Activated T-cell treated with anti-CD3 and anti-CD28 coated beads for 48 hours (primary cell): ENCODE measurements at places on chromosomes 7 and 10.

DNA sequence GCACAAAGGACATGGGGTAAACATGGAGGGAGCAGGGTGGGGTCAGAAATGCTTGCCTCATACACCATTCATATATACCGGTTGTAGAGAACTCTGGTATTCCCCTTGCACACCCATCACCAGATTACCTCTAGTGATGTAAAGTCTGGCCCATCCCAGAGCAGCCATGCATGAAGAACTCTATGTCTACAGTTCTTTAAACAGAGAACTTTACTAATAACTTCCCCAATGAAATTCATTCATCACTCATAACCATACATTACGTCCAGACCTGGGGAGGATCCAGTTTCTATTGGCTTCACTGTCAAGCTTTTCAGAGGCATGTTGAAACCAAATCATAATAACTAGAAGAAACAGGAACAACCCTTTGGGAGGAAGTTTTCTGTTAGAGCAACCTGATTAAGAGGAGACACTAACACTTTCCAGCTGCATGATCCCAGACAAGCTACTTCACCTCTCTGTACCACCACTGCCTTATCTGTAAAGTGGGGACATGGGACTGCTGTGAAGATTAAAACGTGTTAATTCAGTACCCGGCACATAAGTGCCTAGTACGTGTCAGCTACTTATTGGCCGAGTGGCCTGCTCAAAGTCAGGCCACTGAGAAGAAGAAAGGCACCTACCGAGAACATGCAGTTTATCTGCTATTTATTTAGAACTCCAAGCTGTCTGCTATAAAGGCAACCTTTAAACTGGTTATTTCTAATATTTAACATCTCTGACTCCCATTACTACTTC lies 59.7 kb downstream of the IGF2BP3 start:
- DNase-seq, result no peak

DNA sequence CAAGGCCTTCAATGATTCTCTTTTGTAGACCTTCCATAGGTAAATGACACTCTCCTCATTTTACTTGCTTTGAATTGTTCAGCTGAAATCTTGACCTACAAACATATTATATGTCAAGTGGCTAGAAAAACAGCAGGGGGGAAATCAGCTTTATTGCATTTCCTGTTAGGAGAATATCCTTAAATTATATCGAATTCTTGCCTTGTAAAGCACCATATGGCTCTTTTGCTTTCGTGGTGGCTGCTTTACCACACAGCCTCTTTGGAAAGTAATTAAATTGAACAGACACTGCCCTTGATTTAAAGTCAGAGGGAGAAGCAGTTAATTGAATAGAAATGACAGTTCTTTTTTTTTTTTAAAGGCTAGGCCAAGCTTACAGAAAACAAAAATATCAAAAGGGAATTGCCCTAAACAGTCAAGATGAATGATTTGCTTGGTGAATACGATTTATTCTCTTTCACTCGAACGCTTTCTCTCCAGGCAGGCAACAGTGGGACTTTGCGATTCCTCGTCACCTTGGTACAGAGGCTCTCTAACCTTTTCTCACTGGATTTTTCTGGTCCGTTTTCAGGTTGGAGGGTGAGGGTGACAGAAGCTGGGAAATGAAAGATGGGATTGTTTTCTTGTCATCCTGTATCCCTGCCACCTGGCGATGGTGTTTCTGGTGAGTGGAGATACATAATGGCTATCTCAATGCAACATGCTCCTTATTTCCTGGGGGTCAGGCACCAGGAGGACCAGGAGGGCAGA lies 126.0 kb downstream of the GATA3 start:
- no peak for DNase-seq

GRCh38 chr10:6211671-6212635 lies 9.2 kb downstream of the PFKFB3 start:
- no peak for DNase-seq

- no peak for DNase-seq
These were observed 89.6 kb downstream of the COBL start for GRCh38 chr7:51226916-51227535.

DNA sequence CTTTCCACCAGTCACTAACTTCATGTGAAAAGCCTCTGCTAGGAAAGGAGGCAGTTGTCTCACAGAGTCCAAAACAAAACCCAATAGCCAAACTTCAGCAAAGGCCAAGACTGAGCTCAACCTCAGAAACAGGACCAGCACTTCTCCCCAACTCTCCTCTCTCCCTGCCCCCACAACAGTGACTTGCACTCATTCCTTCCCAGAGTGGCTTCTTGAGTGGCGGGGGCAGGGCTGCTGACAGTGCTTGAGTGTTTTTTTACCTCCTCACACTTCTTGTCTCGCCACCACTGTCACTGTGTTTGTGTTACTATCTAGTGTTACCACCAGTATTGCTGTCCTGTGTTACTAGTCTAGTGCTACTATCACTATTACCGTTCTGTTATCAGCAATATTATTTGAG lies 206.8 kb downstream of the KLF6 start:
- DNase-seq, result no peak

DNA sequence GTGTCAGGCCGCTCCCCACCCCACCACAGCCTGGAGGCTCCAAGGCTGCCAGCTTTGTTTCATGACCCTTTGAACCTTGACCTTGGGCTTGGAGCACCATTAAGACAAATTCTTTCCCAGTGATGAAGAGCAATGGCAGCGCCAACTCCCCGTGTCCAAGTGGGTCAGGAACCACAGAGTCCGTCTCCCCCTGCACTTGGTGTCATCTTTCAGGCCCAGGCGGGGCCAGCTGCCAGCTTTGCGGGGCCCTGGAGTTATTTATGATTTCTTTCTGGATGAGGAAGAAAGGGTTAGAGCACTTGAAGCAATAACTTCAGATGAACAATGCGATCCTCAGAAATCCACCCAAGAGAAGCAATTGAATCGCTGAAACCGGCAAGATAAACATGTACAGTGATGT lies 110.8 kb downstream of the MYL10 start:
- no peak for DNase-seq

- peak; percentile 59 for DNase-seq
These were observed at the start of gene SUN1 for GRCh38 chr7:832167-832967. Gene SUN1 (plus strand): TSS chr7:832476. CDS start chr7:832525, 49 bp downstream.
